GM12878 (cell line): ENCODE measurements at places on chromosomes 12 and 14.

- DNase-seq, result no peak
Observed at GRCh38 chr14:44497148-44497547, 9.9 kb downstream of the FSCB start.

GRCh38 chr14:69342928-69343525, 55.1 kb downstream of the ERH start:
- DNase-seq, result no peak

GRCh38 chr14:33505266-33505962, 445.5 kb downstream of the EGLN3 start:
- DNase-seq, result no peak

GRCh38 chr14:28102001-28102400, 664.6 kb upstream of the FOXG1 start:
- DNase-seq, result no peak

GRCh38 chr14:48937541-48938195, 648.5 kb downstream of the RPS29 start:
- DNase-seq, result no peak

DNA sequence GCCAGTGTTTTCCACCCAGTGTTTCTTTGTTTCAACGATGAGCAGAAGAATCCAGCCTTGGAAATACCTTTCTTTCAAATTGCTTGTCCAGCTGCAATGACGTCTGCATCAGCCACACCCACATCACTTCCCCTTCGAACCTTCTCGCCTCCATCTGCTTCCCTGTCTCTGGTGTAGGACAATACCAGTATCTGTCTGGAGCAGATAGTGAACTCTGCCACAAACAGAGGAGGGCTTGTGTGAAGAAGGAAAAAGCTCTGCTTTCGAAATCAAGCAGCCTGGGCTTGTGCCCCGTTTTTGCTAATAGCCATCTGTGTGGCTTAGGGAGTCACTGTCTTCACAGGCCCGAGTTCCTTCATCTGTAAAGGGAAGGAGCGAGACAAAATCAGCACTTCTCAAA, 415.4 kb downstream of the ZFP36L1 start:
- no peak for DNase-seq

DNA sequence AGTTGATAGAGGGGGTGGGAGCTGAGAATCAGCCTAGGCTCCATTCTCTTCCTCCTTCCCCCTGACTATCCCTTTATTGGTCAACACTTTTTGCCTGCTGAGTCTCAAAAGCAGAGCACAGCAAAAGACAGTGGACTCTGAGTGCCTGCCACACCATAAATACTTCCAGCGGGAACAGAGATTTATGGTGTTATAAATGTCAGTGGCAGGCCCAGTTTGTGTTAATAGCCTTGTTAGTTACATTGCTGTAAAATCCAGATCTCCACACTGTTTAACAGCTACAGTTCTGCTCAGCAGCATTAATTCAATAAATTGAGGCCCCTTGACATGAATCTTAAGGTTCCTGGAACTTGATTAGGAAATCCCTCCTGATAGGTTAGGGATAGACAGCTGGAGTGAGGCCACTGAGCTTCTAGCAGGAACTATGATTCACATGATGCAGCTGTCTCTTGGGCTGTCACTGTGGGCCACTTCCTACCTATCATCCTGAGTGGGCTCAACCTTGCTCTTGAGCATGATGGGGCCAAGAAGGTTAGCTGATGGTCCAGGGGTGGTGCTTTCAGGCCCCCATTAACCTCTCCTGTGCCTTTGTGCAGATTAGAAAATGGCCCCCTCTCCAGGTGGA, 295.2 kb upstream of the SRRM4 start:
- DNase-seq, result no peak

DNA sequence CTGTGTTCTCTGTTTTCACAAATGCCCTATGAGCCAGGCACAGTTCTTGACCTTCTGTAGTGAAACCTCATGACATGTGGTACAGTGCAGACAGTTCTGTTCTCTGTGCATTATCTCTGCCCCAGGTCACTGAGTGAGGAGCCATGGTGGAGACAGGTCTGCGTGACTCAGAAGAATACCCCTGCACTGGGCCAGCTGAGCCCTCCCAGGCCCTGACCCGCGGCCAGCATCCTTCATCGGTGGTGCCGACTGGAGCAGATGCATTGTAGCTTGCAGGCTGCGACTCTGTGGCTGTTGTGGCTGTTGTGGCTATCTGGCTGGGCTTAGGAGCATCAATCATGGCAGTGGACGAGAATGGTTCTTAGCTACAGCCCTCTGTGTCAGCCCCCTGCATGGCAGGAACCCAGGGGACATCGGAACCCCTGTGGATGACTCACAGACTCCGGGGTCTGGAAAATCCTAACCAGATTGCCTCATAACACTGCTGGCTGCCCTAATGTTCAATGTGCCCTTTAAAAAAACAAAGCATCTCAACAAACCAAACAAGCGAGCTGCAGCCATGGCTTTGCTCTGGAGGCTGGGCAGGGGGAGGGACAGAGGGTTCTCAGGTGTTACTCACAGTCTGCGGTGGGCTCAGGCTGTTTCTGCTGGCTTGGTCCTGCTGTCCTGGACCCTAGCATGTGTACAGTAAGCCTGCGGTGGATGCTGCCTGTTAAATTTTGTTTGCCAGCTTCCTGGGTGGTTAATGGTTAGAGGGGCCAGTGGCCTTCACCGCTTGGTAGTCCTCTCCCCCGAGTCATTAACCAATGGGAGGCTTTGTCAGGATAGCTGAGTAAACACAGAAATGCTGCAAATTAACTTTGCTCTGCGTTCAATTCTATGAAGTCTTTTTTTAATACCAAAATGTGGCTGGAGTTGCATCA, at the start of gene SERPINA6:
TSS of gene SERPINA6 (minus strand) at position 689 of the 923 bp plus-strand sequence. CDS start 8,688 bp downstream, outside the sequence.
- no peak for DNase-seq

DNA sequence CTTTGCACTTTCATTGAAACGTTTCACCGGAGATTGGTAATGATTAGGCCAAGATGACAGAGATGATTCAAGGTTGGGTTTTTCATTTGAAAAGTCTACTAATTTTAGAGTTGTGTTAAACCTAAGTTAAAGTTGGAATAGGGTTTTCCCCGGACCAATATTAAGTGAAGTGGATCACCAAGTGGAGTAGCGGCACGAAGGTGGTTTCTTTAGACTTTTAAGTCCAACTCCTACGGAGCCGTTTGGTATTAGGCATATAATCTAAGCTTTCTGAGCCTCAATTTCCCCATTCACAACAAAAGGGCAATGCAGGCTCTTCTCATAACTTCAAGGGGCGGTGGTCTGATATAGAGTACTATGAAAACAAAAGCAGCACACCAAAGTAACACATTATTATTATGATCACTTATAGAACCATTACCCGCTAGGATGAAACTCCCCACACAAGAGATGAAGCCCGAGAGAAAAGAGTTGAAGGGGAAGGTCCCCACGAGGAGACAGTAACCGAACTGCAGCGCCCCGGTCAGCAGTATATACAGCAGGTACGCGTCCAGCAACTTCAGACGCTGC, 413 bp downstream of the DAD1 start:
- DNase-seq, result no peak

GRCh38 chr14:100826391-100827100, 628 bp downstream of the MEG3 start:
- DNase-seq, result no peak
